ENCODE measurements at places on chromosomes 6 and 20.

GRCh38 chr6:3489027-3489757 lies 32.3 kb upstream of the SLC22A23 start:
- DNase-seq, result no peak

DNA sequence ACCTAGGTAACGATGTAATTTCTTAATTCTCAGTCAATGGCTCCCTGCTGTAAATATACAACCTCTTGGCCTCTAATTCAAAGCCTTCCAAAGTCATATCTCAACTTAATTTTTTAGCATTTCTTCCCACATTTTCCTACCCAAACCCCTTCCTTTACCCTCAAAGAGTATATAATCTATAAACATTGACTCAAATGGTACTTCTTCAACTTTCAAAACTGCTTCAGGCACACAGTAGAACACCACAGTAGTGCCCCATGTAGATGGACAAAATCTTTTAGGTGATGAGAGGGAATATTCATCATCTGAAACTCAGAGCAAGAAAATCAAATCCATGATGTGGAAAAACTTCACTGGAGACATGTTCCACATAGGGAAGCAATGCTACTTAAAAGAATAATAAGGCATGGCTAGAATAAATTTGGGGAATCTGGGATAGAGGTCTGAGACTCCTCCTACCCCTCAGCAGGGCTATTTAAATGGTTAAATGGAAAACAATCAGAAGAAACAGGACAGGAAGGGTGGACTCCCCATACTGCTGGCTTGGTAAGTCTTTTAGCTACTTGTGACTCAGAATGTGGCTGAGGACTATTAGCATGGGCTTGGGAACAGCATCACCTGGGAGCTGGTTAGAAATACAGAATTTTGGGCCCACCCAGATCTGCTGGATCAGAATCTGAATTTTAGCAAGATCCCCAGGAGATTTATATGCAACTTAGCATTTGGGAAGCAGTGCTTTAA lies 6.4 kb downstream of the SLC22A2 start:
- no peak for DNase-seq

GRCh38 chr6:72739368-72739779 lies 117.5 kb downstream of the KCNQ5 start:
- no peak for DNase-seq

GRCh38 chr20:540391-541201 lies 3.0 kb downstream of the CSNK2A1 start:
- DNase-seq, result no peak

DNA sequence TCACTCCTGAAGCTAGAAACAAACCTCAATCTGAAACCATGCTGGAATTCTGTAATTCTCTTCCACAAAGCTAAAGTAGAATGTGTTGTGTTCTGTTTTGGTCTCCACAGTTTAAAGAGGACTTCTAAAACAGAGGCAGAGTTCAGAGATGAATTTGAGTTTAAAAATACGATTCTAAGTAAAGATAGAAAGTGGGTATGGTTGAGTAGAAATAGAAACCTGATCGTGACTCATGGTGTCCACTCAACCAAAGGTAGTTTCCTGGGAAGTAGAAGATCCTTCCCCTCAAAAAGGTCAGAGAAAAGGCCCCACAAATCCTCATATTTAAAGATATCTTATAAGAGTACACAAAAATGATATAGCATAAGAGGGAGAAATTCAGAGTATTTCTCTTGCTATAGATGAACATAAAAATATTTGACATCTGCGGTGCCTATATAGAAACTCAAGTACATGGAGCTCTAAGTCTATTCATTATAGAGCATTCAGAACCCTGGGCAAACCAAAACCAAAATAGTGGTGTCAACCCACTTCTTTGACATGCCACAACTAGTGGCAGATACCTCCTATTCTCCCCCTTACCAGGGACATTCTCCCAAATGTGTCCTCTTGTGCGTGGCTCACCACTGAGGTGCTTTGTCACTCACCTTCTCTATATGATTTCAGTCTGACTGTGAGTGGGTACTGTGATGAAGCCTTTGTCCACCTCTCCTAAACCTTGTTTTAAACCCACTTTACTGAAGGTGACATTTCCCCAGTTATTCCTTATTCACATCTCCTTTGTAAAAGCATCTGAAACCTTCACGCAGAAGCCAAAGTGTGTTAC lies 84.5 kb downstream of the PLCB1 start:
- no peak for DNase-seq

DNA sequence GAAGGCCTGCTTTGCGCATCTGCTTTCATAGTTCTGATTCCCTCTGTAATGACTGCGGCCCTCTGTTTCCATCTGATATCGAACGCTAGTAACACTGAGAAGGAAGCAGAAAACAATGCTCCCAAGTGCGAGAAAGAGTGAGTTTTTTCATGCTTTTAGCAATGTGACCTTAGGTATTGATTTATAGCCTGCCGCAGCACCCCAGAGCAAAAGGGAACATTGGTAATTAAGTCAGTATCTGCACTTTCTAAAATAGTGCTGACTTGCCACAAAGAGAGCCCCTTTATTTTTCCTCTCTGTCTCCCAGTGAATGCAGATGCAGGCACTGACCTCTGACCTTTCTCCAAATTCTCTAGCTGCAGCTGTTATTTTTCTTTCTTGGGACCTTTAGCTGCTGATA lies 129.8 kb downstream of the HDGFL1 start:
- no peak for DNase-seq

DNA sequence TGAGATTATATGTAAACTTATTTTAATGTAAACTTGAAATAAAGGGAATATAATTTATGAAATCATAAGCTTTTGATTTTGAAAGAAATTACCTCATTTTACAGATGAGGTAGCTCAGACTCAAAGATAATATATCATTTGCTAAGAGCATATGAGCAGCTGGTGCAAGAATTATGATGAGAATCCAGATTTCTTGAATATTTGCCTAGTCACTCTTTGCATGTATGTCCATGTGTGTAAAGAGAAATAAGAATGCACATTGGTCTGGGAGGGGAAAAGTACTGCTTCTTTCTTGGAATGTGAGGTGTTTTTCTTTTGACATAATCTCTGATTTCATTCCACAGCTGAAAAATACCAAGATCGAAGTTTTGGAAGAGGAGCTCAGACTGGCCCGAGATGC lies 11.1 kb upstream of the SNRNP48 start:
- DNase-seq, result no peak

GRCh38 chr6:117985916-117986315 lies 78.9 kb downstream of the SLC35F1 start:
- DNase-seq, result no peak

GRCh38 chr20:55714736-55715135 lies 290.6 kb downstream of the CBLN4 start:
- DNase-seq, result no peak

DNA sequence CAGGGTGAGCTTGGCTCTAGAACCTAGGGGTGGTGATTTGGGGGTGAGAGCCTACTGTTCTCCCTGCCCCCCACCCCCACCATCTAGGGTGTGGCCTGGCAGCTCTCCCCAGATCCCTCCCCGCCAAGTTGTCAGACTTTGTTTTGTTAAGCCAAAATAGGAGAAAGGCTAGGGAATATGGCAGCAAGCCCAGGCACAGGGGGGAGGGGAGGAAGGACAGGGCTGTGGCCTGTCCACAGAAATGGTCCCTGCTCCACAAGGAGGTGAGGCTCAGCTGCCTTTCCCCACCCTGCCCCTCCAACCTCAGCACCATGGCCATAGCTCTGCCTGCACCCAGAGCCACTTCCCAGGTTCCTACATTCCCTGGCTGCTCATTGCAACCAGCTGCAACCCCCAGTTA lies 17.2 kb downstream of the SCUBE3 start:
- DNase-seq, result no peak

DNA sequence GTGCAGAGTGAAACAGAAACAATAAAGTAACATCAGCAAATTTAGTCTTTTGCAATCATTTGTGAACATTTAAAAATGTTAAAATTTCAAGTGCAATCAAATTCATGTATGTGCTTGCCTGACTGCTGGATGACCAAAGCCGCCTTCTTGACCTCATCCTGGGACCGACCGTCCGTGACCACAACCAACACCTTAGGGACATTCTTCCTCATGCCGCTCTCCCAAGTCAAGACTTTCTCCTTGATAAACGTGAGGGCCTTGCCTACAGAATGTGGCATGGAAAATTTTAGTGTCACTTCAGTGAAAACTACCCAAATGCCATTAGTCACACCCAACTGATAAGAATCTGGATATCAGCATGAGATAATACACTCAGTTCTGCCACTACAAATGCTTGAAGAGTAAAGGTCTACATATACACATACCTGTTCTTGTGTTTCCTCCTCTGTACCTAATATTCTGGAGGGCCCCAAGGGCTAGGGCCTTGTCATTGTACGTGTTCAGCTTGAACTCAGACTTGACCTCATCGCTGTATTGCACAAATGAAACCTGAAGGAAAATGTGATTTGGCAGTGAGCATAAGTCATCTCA lies 86.8 kb downstream of the COL12A1 start:
- no peak for DNase-seq

DNA sequence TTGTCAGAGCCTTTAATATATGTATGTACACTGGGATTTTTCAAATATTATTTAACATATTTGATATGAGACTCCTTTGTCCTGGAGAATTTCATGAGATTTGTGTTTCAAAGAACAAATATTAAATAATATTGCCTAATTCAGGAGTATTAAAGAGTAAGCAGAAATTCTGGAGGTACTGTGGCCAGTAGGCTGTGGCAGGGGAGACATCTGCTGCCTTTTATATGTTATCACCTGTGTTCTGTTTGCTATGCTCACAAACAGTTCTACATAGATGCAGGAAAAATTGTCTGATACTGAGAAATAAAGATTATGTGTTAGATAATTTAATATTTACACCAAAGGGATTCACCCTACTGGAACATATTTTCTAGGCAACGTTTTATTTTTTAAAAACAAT lies 395.4 kb upstream of the SLC35B3 start:
- no peak for DNase-seq

DNA sequence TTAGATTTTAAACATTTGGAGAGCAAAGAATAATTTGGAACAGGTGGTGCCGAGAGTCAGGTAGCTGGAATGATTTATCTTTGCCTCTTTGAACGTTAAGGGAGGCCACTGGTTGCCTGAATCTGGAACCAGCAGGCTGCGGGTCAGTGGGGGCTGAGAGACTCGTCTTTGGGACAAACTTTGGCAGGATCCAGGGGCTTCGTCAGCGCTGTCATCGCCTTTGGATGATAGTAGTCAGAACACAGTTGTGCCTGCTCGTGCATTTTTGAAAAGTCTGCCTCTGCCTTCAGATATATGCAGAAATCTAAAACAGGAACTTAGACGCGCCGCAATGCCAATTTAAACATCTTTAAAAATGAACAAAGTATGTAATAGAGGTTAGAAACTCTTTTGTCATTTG lies 5.0 kb downstream of the EYA2 start:
- no peak for DNase-seq

GRCh38 chr20:39865446-39865845 lies 823.6 kb downstream of the MAFB start:
- DNase-seq, result no peak

DNA sequence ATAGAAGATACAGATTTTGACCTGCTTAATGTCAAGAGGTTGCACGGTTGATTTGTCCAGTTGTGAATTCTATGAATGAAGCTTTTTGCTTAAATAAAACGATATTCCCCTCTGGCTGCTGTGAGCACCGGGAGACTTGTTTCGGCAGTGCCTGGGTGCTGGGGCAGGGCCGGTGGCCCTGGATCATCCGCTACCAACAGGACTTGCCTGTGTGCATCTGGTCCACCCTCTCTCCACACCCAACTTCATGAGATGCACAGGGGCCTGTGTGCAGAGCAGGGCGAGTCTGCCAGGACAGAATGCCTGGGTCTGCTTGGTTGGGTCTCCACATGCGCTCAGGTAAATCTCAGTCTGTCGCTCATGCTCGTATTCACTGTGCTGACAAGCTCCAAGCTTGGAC lies 65.5 kb downstream of the TSHZ2 start:
- no peak for DNase-seq

DNA sequence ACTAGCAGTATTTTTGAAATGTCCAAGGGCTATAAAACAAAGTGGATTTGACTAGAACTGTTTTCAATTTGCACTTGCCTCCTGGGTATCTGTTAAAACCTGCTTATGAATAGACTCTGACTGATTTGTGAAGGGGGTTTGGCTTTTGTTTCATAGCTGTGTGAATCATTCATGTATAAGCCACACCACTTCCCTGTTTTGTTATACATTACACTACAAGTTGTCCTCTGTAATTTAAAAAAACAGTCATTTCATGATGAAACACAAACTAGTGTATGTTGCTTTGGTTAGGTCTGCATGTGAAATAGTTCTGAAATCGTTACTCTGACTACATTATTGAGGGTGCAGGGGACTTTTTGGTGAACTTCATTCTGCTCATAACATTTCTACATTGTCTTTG lies 121.7 kb downstream of the NKAIN2 start:
- no peak for DNase-seq

DNA sequence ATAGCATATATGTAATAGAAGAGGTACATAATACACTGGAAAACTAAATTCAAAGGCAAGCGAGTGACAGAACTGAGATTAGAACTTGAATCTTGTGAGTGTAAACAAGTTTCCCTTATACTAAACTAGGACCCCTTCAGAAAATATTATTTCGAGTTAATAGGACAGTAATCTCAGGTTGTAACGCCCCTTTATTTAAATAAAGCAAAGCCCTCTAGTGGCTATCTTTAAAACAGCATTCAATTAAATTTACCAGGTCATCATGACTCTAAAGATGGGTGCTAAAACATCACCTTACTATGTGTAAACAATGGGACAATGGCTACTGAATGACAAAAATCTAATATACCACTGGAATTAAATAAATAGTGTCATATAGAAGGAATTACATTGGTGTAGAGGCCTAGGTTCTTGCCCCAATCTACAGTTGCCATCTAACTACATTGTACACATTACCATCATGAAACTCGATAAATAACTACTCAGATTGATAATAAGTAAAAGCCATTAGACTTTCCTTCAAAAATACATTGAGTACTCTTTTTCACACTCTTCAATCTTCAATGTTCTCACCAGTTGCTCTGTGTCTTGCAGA lies 255.4 kb upstream of the IRAK1BP1 start:
- no peak for DNase-seq

GRCh38 chr6:155382338-155382685 lies 68.0 kb upstream of the TFB1M start:
- DNase-seq, result no peak

DNA sequence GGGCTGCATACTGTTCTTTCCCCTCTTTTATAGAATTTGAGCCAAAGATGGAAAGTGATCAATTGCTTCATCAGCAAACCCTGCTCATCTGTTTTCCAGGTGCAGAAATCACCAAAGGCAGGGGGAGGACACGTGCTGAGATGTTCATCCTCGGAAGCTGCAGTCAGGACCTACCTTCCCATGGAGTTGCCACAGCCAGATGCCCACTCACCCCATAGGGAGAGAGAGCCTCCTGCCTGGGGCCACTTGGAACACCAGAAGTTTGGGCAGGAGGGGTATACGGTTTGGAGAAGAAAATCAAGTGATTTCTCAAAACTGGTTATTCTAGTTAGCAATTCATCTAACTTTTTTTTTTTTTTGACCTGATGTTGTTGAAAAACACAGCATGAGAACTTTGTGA lies 5.3 kb upstream of the CST7 start:
- DNase-seq, result no peak

All from H9 (cell line).